Epithelial cell of proximal tubule (primary cell): ENCODE measurements at places on chromosomes 3 and 15. TPM values are rescaled to one million over a fixed set of nuclear protein-coding genes. Genes with fewer than 3 reads are reported as not detected.

Gene HIGD1A
- total RNA-seq: 246 and 247 TPM in 2 replicates

Gene PPP4R2
- 33.0 and 36.1 TPM in 2 replicates for total RNA-seq

Gene TMOD2
- total RNA-seq: 1.5 and 1.6 TPM in 2 replicates

Gene CGNL1
- total RNA-seq: 2.5 and 3.2 TPM in 2 replicates

Gene EEFSEC
- 10.1 and 20.6 TPM in 2 replicates for total RNA-seq

Gene CCDC33
- total RNA-seq: 2.5 TPM in 1 of 2 replicates, not detected in the other

Gene THPO
- not detected in 2 replicates for total RNA-seq

Gene MOBP
- 0.35 TPM in 1 of 2 replicates, not detected in the other for total RNA-seq

Gene PP2D1
- not detected in 2 replicates for total RNA-seq

Gene PEX5L
- total RNA-seq: 0.12 TPM in 1 of 2 replicates, not detected in the other

Gene SPINT1
- 159 and 319 TPM in 2 replicates for total RNA-seq

Gene GOLGA6A
- total RNA-seq: not detected in 2 replicates

Gene CCR3
- not detected in 2 replicates for total RNA-seq

Gene SUCNR1
- total RNA-seq: 0.14 and 0.81 TPM in 2 replicates

Gene TMEM212
- total RNA-seq: not detected in 2 replicates

Gene SPSB4
- total RNA-seq: 0.58 and 1.2 TPM in 2 replicates

Gene CEMIP
- total RNA-seq: 0.06 and 0.07 TPM in 2 replicates

Gene POPDC2
- 0.06 and 0.51 TPM in 2 replicates for total RNA-seq

Gene BTLA
- total RNA-seq: not detected in 2 replicates

Gene ERC2
- total RNA-seq: 2.7 and 6.0 TPM in 2 replicates

Gene PLAAT1
- total RNA-seq: 2.1 and 4.8 TPM in 2 replicates

Gene MAP6D1
- 11.9 and 14.4 TPM in 2 replicates for total RNA-seq

Gene DUOX2
- not detected in 2 replicates for total RNA-seq

Gene C3orf80
- not detected in 2 replicates for total RNA-seq

Gene PAQR5
- total RNA-seq: 9.5 and 10.1 TPM in 2 replicates

Gene GLDN
- not detected in 2 replicates for total RNA-seq

Gene VIPR1
- 0.43 TPM in 1 of 2 replicates, not detected in the other for total RNA-seq

Gene RGMA
- total RNA-seq: 0.36 and 0.40 TPM in 2 replicates

Gene NANOGP8
- total RNA-seq: not detected in 2 replicates

Gene ELL3
- total RNA-seq: 5.1 and 7.6 TPM in 2 replicates

Gene TNFSF10
- total RNA-seq: 26.3 and 36.2 TPM in 2 replicates

Gene CASR
- 0.06 TPM in 1 of 2 replicates, not detected in the other for total RNA-seq

Gene ENTPD3
- 0.43 and 0.46 TPM in 2 replicates for total RNA-seq

Gene CATSPER2
- total RNA-seq: 0.07 and 0.17 TPM in 2 replicates

Gene FAM107A
- total RNA-seq: 0.22 and 1.3 TPM in 2 replicates

Gene GOLGA6L10
- total RNA-seq: 0.65 and 1.2 TPM in 2 replicates

Gene GOLGA6L4
- 0.23 and 0.36 TPM in 2 replicates for total RNA-seq

Gene PPP1R14D
- total RNA-seq: not detected in 2 replicates

Gene APOD
- not detected in 2 replicates for total RNA-seq

Gene GOLGA8O
- 0.29 TPM in 1 of 2 replicates, not detected in the other for total RNA-seq

Gene HES1
- 17.1 and 55.6 TPM in 2 replicates for total RNA-seq

Gene SYNM
- 2.1 and 2.8 TPM in 2 replicates for total RNA-seq

Gene ZNF662
- total RNA-seq: 1.7 and 6.3 TPM in 2 replicates

Gene SPESP1
- total RNA-seq: 0.51 and 2.1 TPM in 2 replicates

Gene RHO
- total RNA-seq: not detected in 2 replicates

Gene TMC3
- total RNA-seq: not detected in 2 replicates

Gene TM4SF4
- 0.29 and 1.2 TPM in 2 replicates for total RNA-seq

Gene ST3GAL6
- total RNA-seq: 1.8 and 3.9 TPM in 2 replicates

Gene GP9
- not detected in 2 replicates for total RNA-seq

Gene SLMAP
- 53.5 and 55.1 TPM in 2 replicates for total RNA-seq

Gene NKTR
- total RNA-seq: 18.2 and 24.3 TPM in 2 replicates
